ENCODE measurements at places on chromosomes 7 and 10. TPM values are rescaled to one million over a fixed set of nuclear protein-coding genes. Genes with fewer than 3 reads are reported as not detected.

ADRB1 gene
- 1.3 TPM for total RNA-seq

RET gene
- not detected for total RNA-seq

OPN1SW gene
- total RNA-seq, result not detected

LBX1 gene
- not detected for total RNA-seq

NUTM2B gene
- total RNA-seq, result 0.63 TPM

FBXL13 gene
- 0.48 TPM for total RNA-seq

GPR146 gene
- total RNA-seq, result 4.1 TPM

SPAM1 gene
- not detected for total RNA-seq

NEUROD6 gene
- not detected for total RNA-seq

NANOS1 gene
- 4.8 TPM for total RNA-seq

CPA1 gene
- total RNA-seq, result not detected

GRCh38 chr7:143042159-143042789 lies 9.9 kb upstream of the OR6V1 start:
- no peak for DNase-seq

DNA sequence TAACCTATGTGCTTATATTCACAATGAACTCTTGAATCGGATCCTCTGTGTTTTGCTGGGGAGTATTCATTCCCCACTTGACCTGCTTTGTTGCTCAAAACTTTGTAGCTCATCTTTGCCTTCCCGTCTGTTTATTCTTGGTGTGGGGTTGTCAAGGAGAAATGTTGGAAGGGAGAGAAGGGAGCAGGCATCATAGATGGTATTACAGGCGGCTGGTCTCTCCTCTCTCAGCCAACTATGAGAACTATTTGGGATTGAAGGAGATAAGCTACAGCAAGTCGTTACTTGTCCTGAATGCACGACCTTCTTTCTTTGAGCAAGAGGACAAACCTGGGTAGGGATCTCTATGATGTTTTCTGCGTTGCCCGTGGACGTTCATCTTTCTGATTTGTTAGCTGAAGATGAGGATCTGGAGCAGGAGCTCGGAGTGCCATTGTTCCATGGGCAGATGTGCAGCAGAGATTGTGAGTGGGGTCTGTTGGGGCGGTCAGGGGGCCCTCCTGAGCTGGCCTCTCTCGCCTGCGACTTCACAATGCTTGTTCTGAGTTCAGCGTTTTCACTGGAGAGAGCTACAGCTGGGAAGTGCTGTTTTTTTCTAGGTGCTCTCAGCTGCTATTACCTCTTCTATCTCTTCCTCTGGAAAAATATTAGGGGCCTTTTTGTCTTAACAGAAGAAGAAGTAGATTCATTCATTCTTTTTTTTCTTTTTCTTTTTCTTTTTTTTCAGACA lies 126.9 kb upstream of the KLF6 start:
- DNase-seq, result no peak

DNA sequence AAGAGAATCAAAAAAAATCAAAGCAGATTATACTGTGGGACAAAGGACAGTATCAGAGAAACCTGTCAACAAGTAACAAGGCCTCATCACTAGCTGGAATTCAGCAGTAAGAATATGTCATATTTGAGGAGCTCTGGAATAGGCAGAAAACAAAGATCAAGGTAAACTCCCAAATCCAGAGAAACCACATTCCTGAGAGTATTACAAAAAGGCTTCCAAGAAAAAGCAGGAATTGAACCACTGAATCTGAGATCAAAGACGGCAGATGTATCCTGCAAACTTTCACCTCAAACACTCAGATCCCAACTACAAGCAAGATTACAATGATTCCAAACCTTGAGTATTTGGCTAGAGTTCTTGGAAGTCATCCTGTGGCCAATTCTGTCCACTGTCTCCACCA lies 16.3 kb downstream of the TPK1 start:
- DNase-seq, result no peak

DNA sequence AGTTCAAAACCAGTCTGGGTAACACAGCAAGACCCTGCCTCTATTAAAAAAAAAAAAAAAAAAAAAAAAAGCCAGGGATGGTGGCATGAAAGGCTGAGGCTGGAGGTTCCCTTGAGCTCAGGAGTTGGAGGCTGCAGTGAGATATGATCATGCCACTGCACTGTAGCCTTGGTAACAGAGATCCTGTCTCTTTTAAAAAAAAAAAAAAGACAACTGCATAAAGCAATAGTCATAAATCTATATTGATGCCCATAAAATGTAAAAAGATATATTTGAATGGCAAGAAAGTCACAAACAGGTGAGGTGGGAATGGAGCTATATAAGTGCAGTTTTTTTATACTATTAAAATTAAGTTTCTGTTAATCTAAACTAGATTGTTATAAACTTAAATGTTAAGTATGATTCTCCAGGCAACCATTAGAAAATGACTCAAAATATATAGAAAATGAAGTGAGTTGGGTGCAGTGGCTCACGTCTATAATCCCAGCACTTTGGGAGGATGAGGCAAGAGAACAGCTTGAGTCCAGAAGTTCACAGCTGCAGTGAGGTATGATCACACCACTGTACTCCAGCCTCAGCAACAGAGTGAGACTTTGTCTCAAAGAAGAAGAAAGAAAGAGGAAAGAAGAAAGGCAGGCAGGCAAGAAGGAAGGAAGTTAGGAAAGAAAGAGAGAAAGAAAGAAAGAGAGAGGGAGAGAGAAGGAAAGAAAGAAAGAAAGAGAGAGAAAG lies 13.4 kb upstream of the HNRNPH3 start:
- DNase-seq, result no peak

DNA sequence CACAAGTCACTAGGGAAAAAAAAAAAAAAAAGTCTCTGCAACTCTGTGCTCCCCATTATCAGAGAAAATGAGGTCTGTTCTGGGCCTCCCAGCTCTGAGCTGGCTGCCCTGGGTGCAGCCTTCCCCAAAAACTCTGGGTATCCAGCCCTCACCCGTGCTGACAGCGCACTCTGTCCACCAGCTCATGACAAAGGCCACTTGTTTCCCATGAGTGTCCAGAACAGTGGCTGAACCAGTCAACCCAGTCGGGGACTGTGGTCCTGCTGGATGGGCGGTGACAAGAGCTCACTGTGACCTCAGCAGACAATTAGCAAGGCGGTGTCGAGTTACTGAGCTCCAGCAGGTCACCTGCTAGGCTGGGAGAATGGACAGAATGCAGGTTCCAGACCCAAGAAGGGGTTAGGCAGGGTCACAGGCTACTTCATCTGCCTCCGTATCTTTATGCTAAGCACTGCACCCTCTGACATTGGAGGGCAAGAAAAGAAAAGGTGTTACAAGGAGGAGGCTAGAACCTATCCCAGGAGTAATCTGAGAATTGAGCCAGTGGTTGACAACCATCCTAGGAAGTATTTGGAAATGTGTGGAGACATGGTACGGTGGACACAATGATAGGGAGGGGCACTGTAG lies 37.2 kb downstream of the DLG5 start:
- DNase-seq, result peak; percentile 96

GRCh38 chr10:43166880-43167497 lies 28.7 kb downstream of the CSGALNACT2 start:
- DNase-seq, result no peak

- no peak for DNase-seq
These were observed 221.7 kb downstream of the ZWINT start for GRCh38 chr10:56139405-56139804.

DNA sequence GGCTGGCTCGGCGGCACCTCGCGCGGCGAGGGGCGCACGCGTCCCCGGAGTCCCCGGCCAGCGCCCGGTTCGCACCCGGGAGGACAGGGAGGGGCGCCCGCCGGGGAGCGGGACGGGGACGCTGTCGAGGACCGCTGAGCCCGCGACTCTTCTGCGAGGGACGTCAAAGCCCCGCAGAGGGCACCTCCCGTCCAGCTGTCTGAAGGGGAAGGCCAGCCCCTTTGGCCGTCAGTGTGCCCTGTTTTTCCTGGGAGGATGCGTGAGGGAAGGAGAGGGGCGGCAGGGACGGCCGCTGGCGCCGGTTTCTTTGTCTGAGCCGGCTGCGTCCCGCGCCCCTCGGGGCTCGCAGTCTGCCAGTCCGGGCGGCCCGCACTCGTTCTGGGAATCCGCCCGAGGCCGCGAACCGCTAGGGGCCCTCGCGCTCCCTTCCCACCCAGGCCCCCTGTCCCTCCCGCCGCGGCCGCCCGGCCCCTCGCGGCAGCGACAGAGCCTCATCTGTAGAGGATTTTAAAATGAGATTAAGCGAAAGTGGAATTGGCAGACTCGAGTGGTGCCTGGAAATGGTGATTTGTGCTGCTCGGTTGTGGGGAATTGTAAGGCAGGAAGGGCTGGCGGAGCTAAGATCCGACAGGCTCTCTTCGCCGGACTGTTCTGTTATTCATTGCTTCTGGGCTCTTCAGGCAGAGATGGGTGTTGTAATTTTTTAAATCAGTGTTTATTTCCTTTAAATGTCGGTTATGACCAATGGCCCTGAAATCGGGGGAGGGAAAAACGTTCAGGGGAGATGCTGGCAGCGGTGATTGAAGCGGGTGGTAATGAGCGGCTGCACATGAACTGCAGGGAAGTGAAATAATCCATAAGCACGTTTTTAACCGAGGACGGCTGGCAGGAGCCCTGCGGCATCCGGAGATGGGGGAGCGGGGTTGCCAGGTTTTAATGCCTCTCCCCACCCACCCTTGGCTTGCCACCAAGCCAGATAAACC lies 618 bp upstream of the RELN start:
- DNase-seq, result no peak

DNA sequence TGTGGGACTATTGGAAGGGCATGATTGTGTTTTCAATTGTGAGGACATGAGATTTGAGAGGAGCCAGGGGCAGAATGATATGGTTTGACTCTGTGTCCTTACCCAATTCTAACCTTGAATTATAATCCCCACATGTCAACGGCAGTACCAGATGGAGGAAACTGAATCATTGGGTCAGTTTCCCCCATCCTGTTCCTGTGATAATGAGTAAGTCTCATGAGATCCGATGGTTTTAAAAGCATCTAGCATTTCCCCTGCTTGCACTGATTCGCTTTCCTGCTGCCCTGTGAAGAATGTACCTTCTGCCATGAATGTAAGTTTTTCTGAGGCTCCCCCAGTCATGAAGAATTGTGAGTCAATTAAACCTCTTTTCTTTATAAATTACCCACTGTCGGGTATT lies 1367.1 kb downstream of the XPNPEP1 start:
- DNase-seq, result no peak

DNA sequence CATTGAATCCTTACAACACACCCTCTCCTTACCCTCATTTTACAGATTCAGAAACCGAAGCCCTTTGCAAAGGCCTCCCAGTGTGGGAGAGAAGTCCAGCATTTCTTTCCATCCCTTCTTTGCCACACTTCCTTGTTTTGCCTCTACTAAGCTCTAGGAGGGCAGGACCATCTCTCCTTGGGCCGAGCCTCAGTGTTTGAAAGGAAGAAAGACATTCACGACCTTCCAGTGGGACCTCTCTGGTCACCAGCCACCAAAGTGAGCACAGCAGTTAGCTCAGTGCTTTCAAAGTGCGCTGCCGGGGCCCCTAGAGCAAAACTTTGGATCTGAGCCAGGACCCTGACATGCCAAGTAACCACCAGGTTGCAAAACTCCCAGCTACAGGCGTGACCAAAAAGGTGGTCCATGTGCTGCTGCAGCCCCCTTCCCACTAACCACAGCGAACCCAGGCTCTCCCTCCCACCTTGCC lies 12.4 kb downstream of the CTBP2 start:
- DNase-seq, result peak; percentile 40

DNA sequence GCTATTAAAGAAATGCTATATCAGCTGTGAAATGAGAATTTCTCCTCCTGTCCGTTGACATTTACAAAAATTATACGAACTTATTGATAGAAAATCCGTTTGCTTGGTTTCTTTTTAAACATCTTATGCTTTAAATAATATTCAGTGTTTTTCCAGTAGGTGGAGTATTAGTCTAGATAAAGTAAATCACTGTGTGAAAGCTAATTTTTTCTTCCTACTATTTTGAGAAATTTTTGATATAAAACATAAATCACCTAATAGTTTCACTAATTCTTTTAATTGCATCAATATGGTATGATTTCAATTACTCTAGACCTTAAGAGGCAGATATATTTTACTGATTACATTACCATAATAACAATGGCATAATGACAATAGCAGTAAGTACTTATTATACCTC lies 335.2 kb upstream of the C7orf33 start:
- peak; percentile 25 for DNase-seq

GRCh38 chr7:102463841-102464576 lies 654 bp downstream of the ALKBH4 start:
- peak; percentile 32 for DNase-seq

- DNase-seq, result no peak
These were observed 12.8 kb upstream of the AKAP9 start for GRCh38 chr7:91927912-91928311.

GRCh38 chr7:3192669-3193068 lies 108.4 kb upstream of the SDK1 start:
- DNase-seq, result no peak

GRCh38 chr10:99524050-99524666 lies 8.6 kb upstream of the NKX2-3 start:
- no peak for DNase-seq

GRCh38 chr7:22998519-22998896 lies 15.4 kb downstream of the HYCC1 start:
- DNase-seq, result no peak

- no peak for DNase-seq
These were observed 282.1 kb upstream of the MKLN1 start for GRCh38 chr7:131045526-131045925.

GRCh38 chr10:34438741-34439140 lies 376.4 kb downstream of the PARD3 start:
- no peak for DNase-seq

DNA sequence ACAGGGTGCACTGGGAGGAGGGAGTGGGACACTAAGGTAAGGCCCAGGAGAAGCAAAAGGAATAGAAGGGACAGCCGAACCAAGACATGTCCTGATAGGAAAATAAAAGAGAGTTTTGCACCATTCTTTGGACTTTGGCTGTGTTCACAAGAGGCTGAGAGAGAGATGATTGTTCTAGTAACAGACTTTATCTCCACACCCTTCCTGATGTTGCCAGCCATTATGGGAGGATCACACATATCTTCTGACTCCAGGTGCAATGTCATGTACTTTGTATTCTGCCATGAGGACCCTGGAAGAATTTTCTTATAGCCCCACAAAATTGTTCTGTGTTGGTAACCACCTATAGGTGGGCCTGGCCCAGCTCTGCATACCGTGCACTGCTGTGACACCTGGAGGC lies 11.4 kb downstream of the LSMEM1 start:
- DNase-seq, result no peak

DNA sequence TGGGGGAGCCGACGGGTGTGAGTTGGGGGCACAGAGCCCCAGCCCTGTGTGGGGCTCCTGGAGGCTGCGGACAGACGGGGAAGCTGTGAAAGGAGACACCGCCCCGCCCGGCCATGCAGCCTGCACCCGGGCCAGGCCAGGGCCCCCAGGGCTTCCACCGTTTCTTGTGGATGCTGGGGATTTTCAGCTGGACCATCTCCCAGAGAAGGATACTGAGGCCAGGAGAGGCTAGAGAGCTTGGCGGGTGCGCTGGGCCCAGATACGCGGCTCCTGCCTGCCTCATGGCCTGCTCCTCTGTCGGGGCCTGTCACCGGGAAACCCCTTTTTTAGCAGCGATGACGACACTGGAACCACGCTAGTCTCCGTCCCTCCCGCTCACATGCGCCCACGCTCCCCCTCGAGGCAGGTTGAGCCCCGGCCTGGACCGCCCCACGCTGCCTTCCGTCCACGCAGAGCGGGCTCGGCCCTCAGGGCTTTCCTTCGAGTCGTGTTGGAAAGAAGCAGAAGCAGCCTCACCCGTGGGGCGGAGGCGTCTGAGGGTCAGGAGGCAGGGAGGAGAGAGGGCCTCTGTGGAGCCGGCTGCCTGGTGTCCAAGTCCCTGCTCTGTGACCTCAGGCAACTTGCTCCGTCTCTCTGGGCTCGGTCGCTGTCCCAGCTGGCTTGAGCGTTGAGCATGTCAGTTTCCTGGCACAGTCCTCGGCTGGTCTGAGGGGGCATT lies 11.7 kb downstream of the TMEM184A start:
- no peak for DNase-seq

GRCh38 chr10:78664929-78665553 lies 403.7 kb upstream of the ZMIZ1 start:
- peak; percentile 46 for DNase-seq
